ENCODE measurements at places on chromosomes 11 and 22.
A peak's percentile ranks its signal among the peaks of the same experiment; 100 is the strongest.

DNA sequence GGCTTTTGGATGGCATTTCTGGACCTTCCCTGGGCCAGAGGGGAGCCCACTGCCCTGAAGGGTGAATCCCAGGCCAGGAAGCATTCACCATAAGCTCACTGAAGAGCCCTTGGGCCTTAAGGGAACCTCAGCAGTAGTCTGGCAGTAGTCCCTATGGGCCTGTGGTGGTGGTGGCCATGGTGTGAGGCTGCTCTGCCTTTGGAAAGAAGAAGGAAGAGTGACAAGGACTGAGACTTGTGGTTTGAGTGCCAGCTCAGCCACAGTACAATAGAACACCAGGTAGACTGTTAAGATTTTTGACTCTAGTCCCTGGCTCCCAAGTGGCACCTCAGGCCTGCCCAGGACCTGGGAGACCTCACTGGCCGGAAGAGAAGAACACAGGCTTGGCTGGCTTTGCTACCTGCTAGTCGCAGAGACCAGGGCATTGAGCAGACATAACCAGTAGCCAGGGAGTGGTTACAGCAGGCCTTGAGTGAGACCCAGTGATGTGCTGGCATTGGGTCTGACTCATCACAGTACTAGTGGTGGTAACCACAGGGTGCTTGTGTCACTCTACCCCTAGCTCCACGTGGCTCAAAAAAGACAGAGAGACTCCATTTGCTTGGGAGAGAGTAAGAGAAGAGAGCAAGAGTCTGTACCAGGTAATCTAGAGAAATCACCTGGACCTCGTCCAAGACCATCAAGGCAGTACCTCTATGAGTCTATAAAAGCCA, 259.8 kb upstream of the BLID start:
- DNase-seq: no peak

- DNase-seq: peak; percentile 66
These were observed 34.4 kb downstream of the MARK2 start for GRCh38 chr11:63873311-63873710.

- DNase-seq: no peak
These were observed 52.6 kb upstream of the EMID1 start for GRCh38 chr22:29152954-29153719.

GRCh38 chr11:128532572-128533091, 54.7 kb downstream of the ETS1 start:
- DNase-seq: peak; percentile 100

- DNase-seq: no peak
These were observed 76.6 kb upstream of the LRRC4C start for GRCh38 chr11:41536021-41536568.

GRCh38 chr11:34314936-34315335, 42.9 kb downstream of the ABTB2 start:
- no peak for DNase-seq

DNA sequence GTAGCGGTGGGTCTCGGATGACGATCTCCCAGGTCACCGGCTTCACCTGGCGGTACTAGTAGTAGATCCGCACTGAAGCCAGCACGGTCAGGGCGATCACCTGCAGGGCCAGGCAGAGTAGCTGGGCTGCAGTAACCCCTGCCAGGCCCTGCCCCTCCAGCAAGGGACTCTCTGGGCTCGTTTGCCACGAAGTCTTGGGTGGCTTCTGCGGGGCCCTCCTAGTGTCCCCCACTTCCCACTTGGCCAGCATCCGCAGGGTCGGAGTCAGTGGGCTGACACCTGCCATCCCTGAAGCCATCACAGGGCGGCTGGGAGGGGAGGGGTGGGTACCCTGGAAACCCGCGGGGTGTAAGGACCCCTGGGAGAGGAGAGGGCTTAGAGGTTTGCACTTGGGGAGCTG, 214.0 kb downstream of the OR4C45 start:
- DNase-seq: no peak

DNA sequence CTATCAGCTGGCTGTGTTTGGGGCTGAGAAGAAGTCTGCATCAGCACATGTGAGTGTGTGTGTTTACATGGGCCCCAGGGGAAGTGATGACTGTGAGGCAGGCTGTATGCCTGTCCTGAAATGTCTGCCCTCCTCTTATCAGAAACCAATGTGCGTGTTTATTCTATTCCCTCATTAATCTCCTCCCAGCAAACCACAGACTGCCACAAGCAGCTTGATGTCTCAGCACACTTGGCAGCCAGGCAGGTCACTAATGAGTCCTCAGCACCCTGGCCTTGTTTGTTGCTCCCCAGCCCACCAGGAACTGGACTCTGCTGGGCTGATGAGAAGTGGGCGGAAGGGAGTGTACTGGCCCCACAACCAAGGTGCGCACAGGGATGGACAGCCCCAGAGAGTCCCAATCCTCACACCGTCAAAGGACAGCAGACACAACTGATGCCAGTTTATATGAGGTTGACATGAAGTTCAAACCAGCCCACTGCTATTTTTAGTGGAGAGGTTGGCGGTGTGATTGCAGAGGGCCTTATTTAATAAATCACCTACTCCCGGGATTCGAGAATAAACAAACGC, 225.8 kb downstream of the ETS1 start:
- peak; percentile 22 for DNase-seq

- DNase-seq: no peak
These were observed 9.0 kb upstream of the SPINDOC start for GRCh38 chr11:63804259-63804658.

- DNase-seq: no peak
These were observed 210.3 kb downstream of the DDX10 start for GRCh38 chr11:108875134-108875533.

DNA sequence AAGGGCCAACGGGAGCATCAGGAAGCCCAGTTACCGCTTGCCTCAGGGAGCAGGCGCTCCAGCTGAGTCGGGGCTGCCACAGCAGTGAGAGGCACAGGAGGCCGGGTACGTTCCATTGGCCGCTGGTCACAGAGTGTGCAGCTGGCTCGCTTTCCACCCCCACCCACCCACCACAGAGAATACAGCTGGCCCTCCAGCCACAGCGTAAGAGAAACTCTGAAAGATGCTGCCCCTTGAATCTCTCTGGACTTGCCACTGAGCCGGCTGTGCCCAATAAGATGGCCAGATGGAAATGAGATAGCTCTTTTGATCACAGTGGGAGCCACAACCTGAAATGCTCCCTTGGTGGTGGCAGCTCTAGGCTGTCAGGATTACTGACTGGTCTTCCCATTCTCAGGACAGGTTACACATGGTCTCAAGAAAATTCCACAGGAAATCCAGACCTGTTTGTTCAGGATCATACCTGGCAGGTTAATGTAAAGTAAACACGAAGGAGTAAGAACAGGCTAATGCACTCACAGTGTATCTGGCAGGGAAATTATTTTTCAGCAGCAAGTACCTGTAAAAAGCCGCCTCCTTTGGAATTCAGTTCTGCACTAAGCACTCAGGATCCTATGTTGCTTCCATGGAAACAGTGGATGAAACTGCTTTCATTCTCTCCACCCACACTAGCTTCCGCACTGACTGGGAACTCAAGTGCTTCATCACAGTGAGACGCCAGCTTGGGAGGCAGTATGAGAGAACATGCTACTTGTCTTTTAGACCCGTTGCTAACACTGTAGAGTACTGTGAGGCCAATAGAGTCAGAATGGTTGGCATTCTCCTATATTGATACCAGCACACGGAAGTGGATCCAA, 16.5 kb downstream of the SIAE start:
- no peak for DNase-seq

DNA sequence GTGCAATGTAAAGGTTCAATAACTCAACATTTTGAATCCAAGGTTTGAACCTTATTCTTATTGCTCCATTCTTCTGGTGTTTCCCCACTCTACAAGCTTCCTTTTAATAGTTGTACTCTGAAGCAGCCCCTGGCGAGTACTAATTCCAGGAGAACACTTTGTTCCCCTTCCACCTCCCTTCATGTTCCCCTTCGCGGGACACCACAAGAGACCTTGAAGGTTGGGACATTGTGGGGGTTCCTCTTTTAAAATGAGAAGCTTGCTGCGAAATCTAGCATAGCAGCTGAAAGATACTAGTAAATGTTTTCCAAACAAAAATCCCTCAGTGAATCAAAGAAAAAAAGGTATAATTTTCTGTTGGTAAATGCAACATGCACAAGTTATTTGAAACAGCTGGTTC, 626.3 kb upstream of the LRRC4C start:
- no peak for DNase-seq

GRCh38 chr11:117910525-117910924, 18.7 kb downstream of the TMPRSS13 start:
- no peak for DNase-seq

DNA sequence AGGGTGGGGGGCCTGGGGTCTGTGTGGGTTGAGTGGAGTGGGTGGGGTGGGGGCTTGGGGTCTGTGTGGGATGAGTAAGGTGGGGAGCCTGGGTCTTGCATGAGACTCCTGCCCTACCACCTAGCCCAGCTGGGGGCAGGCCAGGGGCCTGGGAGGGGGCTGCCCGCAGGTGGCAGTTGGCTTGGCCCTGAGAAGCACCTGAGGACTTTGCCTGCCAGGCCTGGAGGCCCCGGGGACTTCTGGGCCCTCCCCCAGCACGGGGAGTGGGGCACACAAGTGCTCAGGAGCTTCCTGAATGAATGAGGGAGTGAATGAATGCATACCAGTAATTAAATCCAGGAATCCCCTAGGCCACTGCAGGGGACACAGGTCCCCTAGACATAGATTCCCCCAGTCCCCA, 6.6 kb downstream of the PHLDA2 start:
- no peak for DNase-seq

GRCh38 chr11:11662578-11662977, 40.8 kb upstream of the GALNT18 start:
- no peak for DNase-seq

GRCh38 chr22:36010882-36011281, 17.7 kb downstream of the RBFOX2 start:
- DNase-seq: no peak

GRCh38 chr11:58907780-58908179, 31.5 kb upstream of the GLYATL1 start:
- no peak for DNase-seq

DNA sequence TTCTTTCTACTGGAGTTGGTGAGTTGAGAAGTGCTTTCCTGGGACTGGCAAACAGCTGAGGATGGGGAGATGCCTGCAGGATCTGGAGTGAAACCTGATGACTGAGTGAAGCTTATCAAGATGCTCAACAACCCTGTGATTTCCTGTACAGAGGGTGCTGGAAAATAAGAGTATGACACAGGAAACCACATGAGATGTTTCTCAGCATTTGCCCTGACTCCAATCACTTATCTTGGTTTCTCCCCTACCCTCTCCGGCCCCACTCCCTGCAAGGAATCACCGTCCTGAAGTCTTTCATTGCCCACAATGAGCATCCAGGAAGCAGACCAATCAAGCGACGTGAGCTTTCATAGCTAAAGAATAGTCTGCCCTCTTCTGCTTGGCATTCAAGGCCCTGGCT, at the start of gene MRGPRX2:
Gene MRGPRX2, minus strand, starts transcription at position 89 of the 400 bp plus-strand sequence. CDS start 4,315 bp downstream, outside the sequence.
- DNase-seq: no peak

DNA sequence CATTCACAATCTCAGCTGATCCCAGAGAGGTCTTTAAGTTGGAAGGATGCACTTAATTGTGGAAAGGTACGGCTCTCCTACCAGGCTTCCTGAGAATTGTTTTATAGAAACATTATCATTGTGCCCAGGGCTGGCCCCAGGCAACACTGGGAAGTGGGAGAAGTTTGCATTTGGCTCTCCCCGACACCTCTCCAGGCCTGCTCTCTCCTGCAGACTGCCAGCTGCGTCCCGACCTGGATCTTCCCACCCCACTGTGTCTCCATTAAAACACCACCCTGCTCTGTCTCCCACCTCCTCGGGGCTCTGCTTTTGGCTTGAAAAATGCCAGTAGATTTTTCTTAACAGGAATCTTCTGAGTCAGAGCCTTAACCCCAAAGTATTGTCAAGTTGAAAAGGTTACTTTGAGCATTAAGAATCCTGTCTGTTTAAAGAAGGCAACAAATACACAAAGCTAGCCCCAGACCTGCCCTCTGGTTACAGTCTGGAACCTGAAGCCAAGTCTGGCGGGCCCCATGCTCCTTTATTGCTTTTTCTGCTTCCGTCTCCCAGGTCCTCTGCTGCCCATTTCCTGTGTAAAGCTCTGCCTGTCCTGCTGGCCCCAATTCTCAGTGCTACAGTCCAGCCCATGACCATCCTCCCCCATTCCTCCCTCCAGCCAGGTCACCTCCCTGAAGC, 530.2 kb downstream of the SOX6 start:
- DNase-seq: no peak
